ENCODE measurements at places on chromosomes 13 and 19.
A peak's percentile ranks its signal among the peaks of the same experiment; 100 is the strongest.

GRCh38 chr13:48818495-48819356, 157.0 kb upstream of the FNDC3A start:
- no peak for DNase-seq

GRCh38 chr13:24540236-24541126, 27.9 kb upstream of the PARP4 start:
- no peak for DNase-seq

DNA sequence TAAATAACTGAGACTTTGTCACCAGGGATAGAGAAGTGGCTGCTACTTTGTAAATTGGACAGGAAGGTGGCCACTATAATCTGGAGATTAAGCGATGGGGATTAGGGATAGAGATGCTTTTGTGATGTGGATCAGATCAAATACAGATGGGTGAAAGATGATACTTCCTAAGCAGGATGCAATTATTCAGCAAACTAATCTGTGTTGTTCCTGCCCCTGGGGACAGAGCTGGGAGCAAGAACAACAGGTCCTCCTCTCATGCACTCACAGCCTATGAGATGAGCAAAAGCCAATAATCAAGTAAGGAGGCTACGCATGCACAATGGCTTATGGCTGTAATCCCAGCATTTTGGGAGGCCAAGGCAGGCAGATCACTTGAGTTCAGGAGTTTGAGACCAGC, 4.6 kb downstream of the RGL3 start:
- DNase-seq: no peak

- no peak for DNase-seq
Observed at GRCh38 chr19:58291943-58292342, 13.2 kb downstream of the ZNF8 start.

- DNase-seq: no peak
Observed at GRCh38 chr13:98274921-98275487, 97.9 kb upstream of the RNF113B start.

DNA sequence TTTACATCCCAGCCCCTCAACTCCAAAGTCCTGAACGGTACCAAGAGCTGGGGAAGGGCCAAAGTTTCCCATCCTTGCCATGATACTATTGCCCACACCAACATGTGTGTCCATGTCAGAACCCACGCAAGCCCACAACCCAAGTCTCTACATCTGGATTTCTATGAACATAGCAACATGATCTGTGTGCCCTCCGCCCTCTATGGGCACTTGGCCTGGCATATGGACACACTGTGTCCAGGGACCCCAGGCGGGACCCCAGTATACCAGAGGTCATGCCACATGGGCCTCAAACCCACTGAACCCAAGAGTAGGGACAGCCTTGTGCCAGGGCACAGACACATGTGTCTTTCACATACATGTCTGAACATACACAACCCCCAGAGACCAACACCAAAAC, 2.0 kb downstream of the LRFN1 start:
- no peak for DNase-seq

GRCh38 chr19:19239675-19240074, 27.9 kb downstream of the NCAN start:
- DNase-seq: no peak

DNA sequence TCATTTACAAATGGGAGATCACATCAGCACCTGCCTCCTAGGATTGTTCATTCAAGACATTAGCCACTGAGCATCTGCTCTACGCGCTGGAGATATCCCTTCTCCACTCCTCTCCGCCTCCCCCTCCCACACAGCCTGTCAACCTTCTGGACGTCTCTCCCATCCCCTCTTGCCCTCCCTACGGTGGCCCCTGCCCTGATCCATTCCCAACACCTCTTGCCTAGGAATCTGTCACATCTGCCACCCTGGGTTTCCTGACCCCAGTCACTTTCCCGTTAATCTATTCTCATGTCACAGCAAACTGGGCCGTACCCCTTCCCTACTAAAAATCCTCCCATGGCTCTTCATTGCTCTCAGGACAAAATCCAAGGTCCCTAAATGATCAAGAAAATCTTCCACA, 10.3 kb downstream of the DYRK1B start:
- no peak for DNase-seq

GRCh38 chr19:31378404-31378803, 29.2 kb upstream of the TSHZ3 start:
- DNase-seq: no peak

- no peak for DNase-seq
Observed at GRCh38 chr19:18501832-18502231, 20.0 kb downstream of the ELL start.

- no peak for DNase-seq
Observed at GRCh38 chr19:11673608-11674041, 65.1 kb downstream of the ZNF823 start.

GRCh38 chr19:40982594-40983101, 8.4 kb upstream of the CYP2B6 start:
- DNase-seq: no peak

- no peak for DNase-seq
Observed at GRCh38 chr19:46294494-46294893, 2.3 kb upstream of the HIF3A start.

DNA sequence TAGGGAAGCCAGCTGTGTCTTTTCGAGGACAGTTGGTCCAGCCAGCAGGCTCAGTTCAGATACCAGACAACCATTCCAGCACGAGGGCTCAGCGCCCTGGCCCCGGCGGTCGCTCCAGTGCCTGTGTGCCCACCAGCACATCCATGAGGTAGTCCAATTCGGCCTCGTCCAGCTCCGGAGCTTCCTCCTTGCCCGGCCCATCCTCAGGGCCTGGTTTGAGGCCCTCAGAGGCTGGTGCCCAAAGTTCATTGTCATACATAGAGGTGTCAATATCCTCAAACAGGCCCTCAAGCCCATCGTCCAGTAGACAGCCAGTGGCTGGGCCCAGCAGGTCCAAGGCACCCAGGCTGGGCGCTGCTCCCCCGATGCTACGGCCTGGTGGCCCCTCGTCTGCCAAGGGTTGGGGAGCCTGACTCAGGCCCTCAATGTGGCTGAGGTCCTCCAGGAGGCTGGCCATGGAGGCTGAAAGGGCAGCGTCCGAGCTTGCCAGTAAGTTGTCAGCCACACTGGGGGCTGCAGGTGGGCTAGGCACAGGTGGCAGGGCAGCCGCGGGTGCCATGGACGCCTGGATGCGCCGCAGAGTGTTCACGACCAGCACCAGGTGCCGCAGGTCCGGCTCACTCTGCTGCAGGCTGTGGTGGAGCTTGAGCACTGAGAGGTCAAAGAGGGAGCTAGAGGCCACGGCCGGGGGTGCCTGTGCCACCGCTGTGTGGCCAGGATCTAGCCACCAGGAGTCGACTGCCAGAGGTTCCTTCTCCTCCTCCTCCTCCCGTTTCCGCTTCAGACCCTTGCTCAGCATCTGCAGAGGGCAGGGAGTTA, 2.8 kb downstream of the SERTAD1 start:
- no peak for DNase-seq

GRCh38 chr13:113758651-113759524, at the start of gene TMEM255B:
Gene TMEM255B, plus strand, starts transcription at chr13:113759226. Its CDS starts 44 bp downstream, at chr13:113759270.
- DNase-seq: peak; percentile 40

DNA sequence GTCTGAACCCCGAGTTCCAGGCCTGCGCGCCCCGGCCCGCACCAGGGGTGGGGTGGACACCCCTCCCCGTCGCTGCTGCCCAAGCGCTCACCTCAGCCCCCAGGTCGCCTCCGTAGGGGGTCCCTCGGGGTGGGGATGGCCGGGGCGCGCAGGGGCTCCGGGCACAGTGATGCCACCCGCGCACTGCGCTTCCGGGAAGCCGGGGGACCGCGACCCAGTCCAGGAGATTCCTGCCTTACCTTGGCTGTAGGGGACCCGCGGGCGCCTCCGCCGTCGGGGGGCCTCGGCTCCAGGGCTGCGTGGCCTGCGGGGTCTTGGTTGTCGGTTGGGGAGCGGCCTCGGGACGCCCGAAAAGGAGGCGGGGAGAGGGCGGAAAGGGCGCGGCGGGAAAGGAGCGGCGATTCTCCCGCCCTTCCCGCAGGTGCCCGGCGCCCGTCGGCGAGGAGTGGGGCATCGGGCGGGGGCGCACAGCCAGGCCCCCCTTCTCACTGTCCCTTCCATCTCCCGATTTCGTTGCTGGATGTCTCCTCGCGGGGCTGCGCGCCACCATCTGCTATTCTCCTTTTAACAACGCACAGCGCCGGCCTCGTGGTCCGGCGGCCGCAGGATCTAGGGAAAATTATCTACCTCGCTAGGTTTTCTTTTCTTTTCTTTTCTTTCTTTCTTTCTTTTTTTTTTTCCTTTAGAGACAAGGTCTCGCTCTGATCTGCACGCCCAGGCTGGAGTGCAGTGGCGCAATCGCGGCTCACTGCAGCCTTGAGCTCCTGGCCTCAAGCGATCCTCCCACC, at the start of gene KEAP1:
Gene KEAP1, minus strand, starts transcription at position 355 of the 788 bp plus-strand sequence. CDS start 3,323 bp downstream, outside the sequence.
- no peak for DNase-seq

GRCh38 chr13:110798081-110798994, 84.8 kb downstream of the ING1 start:
- DNase-seq: no peak

GRCh38 chr13:25948910-25949309, 102.9 kb downstream of the SHISA2 start:
- no peak for DNase-seq

DNA sequence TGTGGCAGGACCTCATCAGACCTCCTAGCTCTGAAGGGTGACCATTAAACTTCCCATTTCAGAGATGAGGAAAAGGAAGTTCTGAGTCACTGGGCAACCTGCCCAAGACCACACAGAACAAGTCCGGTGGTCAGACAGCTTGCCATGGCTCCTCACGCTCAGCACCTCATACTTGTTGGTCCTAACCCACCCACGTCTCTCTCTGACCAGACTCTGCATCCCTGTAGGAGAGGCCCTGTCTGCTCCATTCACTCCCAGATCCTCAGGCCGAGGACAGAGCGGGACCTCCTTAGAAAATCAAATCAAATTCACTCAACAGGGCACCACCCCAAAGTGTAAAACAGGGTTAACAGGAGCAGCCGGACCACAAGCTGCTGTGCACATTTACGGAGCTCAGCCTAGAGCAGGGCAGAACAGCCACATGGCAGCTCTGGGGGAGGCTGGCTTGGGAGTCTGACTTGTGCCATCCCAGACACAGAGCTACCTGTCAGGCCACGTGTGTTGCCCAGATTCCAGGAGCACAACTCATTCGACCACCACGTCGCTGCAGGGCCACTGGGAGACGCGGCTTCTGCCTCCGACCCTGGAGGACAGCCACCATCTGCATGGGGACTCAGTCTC, 1.7 kb downstream of the MIER2 start:
- no peak for DNase-seq

DNA sequence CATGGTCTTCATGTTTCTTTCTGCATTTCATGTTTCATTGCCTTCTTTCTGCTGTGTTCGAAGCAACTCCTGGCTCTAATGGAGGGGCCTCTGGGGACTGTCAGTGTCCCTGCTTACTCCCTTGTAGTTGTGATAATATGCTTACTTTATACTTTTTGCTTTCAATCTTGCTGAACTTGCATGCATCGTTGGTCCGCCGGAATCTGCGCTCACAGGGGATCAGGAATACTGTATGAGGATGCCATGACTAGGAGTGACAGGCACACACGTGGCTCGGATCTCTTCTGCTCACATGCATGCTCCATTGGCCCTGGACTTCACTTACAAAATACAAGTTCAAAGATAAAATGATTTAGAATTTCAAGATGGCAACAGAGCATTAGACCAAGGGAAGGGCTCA, 108.8 kb downstream of the SIPA1L3 start:
- no peak for DNase-seq
